ENCODE measurements at places on chromosomes 7 and 10.

DNA sequence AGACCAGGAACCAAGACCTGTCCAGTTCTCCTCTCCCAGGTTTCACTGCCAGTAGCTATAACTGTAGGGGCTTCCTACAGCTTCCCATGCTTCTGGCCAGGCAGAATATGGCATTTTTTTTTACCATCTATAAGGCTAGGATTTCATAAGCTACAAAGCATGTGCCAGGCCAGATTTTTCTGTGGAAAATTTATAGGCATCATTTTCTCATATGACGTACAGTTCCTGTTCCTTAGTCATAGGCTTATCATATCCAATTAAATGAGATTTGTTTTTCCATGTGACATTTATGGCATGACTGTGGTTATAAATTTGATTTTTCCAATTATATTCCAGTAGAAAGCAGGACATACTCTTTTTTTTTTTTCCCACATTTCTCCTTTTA is 208.6 kb upstream of the NPY start:
- DNase-seq: no peak

DNA sequence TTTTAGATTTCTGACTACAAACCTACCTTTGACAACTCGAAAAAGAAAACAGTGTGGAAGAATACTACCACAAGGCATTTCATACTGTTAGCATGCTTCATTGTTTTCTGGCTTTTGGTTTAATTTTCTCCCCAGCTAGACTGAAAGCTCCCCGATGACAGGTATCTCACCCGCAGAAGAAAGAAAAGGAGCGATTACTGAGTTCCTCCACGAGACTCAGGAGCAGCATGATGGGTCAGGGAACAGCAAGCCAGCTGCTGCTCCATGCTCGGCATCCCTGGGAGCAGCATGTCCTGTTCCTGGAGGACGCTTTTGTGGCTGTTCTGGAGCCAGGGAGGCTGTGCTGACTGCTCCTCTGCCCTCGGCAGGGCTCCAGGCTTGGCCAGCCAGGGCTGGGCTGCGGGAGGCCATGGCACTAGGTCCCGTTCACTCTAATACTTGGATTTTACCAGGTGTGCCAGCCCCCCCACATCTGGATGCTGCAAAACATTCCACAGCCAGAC is 133.4 kb downstream of the PRKAG2 start:
- DNase-seq: no peak

- peak; percentile 91 for DNase-seq
Observed at GRCh38 chr10:89207181-89207800, at the start of gene CH25H. CH25H (minus strand) TSS chr10:89207317; CDS start chr10:89207292, 25 bp downstream.

DNA sequence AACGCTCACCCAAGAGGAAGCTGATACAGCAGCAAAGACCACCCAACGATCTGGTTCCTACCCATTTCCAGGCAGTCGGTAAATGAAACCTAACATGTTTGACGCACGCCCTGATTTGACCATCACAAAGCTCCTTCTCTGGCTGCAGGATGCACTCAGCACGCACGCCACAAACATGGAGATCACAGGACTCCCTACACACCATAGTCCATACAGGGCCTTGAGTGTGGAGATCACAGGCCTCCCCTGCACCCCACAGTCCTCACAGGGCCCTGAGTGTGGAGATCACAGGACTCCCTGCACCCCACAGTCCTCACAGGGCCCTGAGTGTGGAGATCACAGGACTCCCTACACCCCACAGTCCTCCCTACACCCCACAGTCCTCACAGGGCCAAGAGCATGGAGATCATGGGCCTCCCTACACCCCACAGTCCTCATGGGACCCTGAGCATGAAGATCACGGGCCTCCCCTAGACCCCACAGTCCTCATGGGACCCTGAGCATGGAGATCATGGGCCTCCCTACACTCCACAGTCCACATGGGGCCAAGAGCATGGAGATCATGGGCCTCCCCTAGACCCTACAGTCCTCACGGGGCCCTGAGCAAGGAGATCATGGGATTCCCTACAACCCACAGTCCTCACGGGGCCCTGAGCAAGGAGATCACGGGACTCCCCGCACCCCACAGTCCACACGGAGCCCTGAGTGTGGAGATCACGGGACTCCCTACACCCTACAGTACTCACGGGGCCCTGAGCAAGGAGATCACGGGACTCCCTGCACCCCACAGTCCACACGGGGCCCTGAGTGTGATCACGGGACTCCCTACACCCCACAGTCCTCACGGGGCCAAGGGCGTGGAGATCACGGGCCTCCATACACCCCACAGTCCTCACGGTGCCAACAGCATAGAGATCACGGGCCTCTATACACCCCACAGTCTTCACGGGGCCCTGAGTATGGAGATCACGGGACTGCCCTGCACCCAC is 409.2 kb downstream of the DNAJB6 start:
- DNase-seq: no peak

GRCh38 chr10:48550977-48551376 is 53.9 kb downstream of the ARHGAP22 start:
- no peak for DNase-seq

DNA sequence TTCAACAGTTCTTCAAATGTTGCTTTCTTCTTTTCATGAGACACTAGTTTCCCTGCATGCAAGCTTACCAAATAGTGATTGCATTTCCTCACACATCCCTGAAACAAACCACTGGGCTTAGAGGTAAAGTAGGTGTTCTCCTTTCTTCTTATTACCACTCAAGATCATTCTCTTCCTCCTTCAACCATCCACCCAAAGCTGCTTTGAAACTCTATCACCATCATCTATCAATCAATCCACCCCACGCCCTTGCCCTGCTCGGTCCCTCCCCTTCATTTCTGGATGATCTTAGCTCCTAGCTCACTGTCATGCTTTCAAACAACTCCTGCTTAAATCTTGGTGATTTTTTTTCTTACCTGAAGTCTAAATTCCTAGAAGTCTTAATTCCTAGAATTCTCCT is 18.9 kb downstream of the HYCC1 start:
- DNase-seq: no peak
